ENCODE measurements at places on chromosomes 12 and 14.
A peak's percentile ranks its signal among the peaks of the same experiment; 100 is the strongest.

GRCh38 chr12:79250960-79251755, 386.6 kb downstream of the SYT1 start:
- DNase-seq, result no peak

DNA sequence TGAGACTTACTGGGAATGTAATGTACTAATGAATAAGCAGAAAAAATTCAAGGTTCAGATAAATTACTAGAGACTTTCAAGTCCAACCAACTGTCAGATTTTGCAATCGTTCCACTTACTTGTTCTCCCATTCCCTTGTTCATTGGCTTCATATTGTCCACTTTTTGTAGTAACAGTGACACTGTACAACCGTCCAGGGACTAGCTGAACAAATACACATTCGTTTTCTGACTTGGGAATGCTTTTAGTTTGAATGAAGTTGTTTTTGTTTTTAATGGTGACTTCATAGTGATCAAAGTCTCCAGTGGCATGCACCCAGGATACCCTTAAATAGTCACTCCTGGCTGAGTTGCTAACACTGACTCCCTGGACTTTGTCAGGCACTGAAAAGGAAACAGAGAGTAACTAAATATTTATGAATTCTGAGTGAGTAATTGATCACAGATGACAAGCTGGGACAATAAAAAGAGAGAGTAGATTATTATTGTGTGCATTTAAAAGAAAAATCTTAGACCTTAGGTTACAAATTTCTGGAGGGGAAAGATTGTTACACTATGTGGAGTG, 65.4 kb downstream of the PTPRB start:
- no peak for DNase-seq

GRCh38 chr12:28107679-28108078, 82.6 kb upstream of the CCDC91 start:
- DNase-seq, result no peak

GRCh38 chr12:78530100-78530765, 334.3 kb upstream of the SYT1 start:
- DNase-seq, result no peak

- no peak for DNase-seq
Measured at GRCh38 chr12:116916122-116916521, 5.4 kb downstream of the FBXW8 start.

DNA sequence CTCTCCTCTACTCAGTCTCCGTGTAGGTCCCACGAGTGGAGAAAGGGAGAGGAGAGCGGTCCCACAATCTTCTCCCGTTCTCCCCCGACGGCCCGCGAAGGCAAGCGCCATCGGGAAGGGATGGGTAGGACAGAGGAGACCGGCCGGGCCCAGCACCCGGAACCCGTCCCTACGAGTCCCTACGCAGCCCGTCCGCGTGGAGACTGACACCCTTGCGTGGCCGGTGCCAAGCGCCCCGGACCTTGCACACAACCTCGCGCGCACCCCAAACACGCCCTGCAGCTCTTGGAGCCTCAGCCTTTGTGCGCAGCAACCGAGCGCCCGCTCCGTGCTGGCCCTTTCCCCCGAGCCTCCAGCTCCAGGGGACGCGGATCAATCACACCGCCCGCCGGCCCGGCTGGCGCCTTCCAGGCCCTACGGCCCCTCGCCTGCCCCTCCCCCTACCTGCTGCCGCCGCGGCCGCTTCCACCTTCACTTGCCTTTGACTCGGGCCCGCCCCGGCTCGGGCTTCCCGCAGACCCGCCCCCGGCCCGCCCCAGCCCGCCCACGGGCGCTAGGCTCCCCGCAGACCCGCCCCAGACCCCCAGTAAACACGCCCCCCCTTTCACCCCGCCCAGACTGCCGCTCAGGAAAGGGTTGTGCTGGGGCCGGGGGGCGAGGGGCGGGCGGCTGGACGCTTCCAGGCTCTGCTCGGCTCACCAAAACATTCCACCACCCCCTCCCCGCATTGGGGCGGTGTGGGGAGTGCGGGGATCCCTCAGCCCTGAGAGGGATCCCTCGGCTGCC, at the start of gene NDRG2:
Gene NDRG2, minus strand, starts transcription at position 477 of the 786 bp plus-strand sequence. CDS start 1,746 bp downstream, outside the sequence.
- peak; percentile 4 for DNase-seq

GRCh38 chr14:105304565-105304964, 3.8 kb upstream of the BRF1 start:
- DNase-seq, result no peak

DNA sequence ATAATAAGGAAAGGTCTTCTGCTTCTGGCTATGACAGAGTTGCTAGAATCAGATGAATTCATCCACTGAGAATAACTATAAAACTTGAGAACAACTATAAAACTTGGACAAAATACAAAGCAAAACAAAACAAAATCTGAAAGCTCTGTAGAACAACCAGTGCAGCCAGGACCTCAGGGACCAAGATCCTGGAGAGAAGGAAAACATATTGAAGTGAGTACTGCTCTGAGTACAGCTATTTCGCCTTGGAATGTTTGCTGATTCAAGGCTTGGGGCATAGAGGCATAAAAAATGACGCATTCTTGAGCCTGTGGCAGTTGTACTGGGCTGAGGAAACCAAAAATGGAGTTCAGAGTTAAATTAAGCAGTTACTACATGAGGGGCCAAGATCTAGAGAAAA, 21.7 kb downstream of the FOXA1 start:
- no peak for DNase-seq

DNA sequence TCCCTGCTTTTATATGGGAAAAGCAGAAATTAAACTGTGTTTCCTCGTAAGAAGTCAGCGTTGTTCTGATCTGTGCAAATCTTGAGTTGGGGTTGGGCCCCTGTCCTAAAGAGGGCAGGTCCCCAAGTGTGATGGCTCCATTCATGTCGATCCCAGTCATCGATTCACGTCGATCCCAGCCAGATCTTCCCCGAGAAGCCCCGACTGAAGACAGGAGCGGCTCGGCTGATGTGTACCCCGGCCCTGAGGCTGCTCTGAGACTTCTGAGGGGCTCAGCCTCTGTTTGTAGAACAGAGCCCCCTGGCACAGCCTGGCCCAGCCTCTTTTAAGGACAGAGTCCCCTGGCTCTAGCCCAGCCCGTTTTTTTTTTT, 9.3 kb downstream of the PGAM5 start:
- DNase-seq, result no peak

- peak; percentile 9 for DNase-seq
Measured at GRCh38 chr12:81627336-81628189, 131.6 kb downstream of the PPFIA2 start.
